Hepatocyte (in vitro differentiated cells): ENCODE measurements at places on chromosomes 4 and X.

GRCh38 chrX:11750046-11750445 lies 8.0 kb upstream of the MSL3 start:
- no peak for DNase-seq

- DNase-seq = no peak
Measured at GRCh38 chr4:54085284-54085683, 14.7 kb upstream of the GSX2 start.

DNA sequence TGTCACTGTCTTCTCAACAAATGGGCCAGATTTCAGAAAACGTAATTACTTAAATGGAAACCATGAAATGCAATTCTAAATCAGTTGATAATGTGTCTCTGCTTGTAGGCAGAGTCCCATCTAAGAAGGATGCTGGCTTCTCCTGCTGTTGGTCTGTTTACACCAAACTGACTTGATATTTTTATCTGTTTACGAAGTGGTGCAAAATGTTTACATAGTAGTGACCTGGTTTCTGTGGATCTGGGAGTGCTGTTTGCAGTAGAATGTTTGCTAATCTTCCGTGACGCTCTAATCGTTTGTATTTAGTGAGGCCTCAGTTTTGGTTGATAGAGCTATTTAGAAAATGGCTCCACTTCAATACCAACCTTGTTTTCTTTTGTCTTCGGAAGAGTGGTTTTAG lies 213.5 kb downstream of the VEGFC start:
- DNase-seq = no peak

DNA sequence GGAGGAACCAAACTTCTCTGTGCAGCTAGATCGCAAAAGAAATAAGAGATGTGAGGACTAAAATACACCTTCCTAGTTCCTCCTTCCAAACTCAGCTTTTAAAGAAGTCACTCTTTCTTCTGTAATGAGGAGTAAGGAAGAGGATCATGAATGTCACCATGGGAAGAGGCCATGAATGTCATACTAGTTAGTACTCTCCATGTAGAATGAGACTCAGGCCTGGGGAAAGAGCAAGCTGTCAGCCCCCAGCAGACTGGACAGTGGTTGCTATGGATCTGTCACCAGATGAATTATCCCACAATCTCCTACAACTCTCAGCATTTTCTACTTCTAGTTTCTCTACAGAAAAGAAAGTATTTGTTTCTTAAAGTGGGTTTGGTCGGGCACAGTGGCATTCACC lies 57.1 kb upstream of the PRDM8 start:
- DNase-seq = no peak

DNA sequence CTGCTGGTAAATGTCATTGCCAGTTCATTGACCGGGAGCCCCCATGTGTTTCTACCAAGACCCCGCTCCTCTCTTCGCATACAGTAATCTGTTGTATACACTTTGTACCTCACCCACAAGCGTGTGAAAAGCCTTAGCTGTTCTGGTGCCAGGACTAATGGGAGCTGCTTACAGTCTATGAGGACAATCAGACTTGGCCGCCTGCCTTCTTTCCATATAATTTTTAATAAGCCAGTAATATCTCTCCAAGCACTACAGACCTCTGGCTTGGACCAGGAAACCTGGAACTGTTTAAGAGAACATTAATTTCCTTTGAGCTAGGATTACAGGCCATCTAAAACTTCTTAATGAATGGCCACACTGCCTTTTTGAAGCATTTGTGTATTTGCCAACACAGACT lies 149.7 kb upstream of the MSX1 start:
- no peak for DNase-seq

DNA sequence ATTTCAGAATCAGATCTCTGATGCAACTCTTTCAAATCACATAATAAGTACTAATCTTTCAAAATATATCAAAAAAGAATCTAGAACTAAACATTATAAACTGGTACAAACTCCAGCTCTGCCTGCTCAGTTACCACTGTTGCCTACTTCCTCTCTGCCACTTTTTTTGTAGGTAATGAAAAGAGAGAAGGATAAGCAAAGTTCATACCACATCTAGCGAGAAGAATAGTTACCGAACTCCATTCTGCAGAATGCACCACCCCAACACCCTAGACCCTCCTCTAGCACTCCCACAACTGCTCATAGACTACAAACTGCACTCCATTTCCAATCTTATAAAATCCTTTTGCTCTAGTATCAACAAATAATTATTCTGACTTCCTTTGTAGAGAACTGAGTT lies 19.7 kb upstream of the LRBA start:
- DNase-seq = no peak

GRCh38 chr4:1058198-1058996 lies 47.0 kb downstream of the FGFRL1 start:
- DNase-seq = no peak

DNA sequence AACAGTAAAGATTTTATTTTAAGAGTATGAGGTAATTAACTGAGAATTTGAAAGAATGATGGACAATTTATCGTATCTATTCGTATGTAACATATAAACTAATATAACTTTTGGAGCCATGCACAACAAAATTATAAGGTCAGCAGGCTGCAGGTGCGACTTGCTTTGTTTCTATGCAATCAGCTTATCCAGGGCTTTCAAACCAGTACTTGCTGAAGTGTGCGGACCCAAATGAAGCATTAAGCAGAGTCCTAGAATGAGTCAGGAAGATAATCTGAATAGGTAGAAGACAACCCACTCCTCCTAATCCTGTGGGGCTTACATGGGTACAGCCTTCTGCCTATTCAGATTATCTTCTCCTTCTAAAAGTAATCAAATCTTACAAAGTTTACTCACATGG lies 2.1 kb downstream of the NSD2 start:
- no peak for DNase-seq

DNA sequence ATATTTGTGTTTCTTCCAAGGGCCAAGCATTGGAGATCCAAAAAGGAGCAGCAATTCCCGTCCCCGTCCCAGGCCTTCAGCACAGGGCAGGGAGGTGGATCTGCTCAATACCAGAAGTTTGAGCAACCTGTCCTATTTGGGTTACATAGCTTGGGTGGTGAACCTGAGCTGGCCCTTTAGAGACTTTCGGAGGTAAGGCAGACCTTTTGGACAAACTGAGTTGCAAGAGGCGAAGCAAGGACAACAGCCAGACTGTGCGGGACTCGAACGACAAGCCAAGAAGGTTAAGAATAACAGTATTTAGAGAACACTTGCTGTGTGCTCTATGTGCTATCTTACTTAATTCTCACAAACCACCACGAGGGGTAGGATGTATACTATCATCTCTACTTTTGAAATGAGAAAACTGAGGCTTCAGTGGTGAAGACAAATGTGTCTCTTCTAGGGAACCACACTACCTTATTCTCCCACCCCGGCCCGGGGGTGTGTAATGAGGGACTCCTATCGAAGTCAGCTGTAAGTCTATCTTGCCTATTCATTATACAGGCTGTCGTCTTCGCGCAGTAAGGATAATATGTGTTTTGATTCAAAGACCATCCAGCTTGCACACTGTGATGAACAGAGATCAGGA lies 1.3 kb downstream of the NOP14 start:
- DNase-seq = no peak

DNA sequence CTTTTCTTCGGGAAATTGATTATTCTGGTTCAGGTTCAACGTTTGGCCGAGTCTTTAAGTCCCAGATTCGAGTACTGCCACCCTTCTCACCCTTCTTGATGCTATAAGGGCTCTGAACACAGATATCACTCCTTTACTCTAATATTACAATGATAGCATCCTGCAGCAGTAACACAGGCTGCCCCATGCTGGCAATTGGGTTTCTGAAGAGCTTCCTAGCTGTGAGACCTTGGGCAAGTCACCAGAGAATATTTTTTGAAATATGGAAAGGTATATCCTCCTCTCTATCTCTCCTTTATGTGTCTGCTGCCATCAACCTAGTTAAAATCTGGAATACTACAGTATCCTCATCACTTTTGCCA lies 297 bp upstream of the MTMR8 start:
- no peak for DNase-seq

- DNase-seq = no peak
Measured at GRCh38 chr4:15848191-15848842, 70.2 kb downstream of the CD38 start.
